ENCODE measurements at places on chromosomes 4 and X.

- DNase-seq, result no peak
These were observed 14.8 kb downstream of the SHROOM3 start for GRCh38 chr4:76449833-76450232.

- DNase-seq, result no peak
These were observed 80.5 kb upstream of the FAM47C start for GRCh38 chrX:36927712-36928111.

- peak; percentile 60 for DNase-seq
These were observed 36.6 kb downstream of the IRF2 start for GRCh38 chr4:184437565-184438265.

DNA sequence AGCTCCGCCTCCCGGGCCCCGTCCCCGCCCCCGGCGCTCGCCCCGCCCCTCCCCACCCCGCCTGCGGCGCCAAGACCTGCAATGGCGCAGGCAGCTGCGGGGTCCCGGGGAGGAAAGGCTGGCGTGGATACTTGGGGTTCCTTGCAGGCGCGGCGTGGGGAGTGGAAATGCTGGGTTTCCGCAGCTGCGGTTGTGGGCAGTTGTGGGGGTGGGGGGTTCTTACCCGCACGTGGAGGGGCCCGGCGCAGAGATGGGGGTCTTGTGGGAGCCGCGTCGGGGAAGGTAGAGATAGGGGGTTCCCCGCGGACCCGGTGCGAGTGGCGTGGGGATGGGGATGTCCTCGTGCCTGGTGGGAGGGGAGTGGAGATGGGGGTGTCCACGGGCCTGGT lies 680 bp upstream of the ASMTL start:
- DNase-seq, result no peak

DNA sequence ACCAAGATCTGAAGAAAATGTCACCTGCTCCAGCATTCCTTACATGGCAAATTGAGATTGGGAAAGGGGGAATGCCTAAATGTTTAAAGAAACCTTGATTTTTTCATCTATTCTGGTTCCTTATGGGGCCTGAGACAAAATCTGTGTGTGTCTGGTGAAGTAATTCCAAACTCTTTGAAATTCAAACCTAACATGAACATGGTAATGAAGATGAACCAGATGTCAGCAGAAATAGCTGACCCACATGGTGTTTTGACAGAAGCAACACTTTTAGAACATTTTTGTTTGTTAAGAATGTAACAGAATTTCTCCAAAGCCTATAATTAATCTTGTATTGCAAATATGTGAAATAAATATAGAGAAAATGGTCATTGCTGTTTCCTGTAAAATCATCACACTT lies 133.0 kb downstream of the PARM1 start:
- no peak for DNase-seq

GRCh38 chr4:38983291-38983690 lies 48.9 kb downstream of the TMEM156 start:
- DNase-seq, result no peak

GRCh38 chr4:48804584-48805301 lies 24.7 kb upstream of the FRYL start:
- DNase-seq, result no peak

- DNase-seq, result no peak
These were observed 122.1 kb downstream of the EFNB1 start for GRCh38 chrX:68950937-68951336.

DNA sequence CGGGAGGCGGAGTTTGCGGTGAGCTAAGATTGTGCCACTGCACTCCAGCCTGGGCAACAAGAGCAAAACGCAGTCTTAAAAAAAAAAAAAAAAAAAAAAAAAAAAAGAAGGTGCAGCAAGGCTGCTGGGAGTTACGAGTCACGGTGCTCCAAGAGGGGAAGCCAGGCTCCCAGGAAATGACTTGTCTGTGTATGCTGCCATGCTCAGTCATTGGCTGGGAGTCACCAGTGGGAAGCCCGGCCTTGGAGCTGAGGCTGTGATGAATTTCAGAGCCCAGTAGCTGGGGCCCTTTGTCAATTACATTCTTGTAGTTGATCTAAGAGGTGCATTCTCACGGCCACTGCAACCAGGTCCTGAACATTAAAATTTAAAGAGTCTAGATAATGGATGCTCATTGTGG lies 1105.1 kb upstream of the TENM3 start:
- no peak for DNase-seq

- DNase-seq, result no peak
These were observed 11.6 kb upstream of the TTC29 start for GRCh38 chr4:146957237-146957636.

DNA sequence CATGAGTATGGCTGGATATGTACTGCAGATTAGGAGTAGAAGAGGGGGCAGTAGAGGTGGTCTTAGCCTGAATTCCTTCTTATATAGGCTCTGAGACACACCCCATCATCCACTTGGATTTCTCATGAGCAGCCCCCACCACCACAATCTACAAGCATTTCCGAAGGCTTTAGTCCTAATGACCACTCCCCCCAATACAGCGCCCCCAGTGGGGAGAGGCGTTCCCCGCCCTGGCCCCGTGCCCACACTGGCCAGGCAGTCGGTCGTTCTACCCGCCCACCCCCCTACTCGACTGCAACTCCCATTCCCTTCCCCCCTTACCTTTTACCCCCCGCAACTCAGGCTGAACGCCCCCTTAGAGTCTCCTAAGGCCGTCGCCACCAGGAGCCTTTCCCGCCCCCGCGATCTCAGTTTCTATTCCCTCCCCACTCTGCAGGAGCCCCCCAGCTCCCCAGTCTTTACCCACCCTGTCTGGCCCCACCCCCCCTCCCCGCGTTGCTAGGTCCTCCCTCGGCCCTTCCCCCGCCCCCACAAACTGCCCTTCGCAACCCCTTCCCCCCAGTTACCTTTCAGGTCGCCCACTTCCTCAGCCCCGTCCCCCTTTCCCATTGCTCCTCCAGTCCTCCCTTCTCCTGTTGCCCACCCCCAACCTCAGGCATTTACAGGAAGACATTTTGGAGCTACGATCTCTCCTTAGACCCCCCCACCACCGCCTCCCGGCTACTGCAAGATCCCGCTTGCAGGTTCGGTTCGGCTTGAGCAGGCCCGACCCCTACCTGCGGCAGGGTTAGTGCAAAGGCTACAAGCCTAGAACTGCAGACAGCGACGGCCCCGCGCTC lies 468 bp downstream of the ZMYM3 start:
- DNase-seq, result peak; percentile 68

DNA sequence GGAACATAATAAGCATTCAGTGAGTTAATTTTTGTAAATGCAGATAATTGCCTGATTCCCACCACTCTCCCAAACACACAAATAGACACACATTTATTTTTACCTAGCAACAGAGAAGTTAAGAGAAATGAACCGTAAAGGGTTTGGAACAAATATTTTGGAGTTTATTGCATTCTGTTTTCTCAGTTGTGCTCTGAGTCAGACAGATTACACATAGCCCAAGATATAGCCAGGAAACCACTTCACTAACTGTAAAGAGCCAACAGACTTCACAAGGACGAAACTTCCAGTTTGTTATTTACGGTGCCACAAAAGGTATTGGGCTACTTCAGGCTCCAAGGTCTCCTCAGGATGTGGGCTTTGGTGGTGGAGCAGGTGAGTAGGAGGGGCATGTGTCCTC lies 217.0 kb downstream of the BMPR1B start:
- no peak for DNase-seq

- no peak for DNase-seq
These were observed 327.9 kb downstream of the MAPK10 start for GRCh38 chr4:86031927-86032326.

- DNase-seq, result peak; percentile 63
These were observed 72.8 kb downstream of the SLC9A7 start for GRCh38 chrX:46686003-46686645.
